GM04503 (cell line): ENCODE measurements at places on chromosomes 1 and 21.
A peak's percentile ranks its signal among the peaks of the same experiment; 100 is the strongest.

DNA sequence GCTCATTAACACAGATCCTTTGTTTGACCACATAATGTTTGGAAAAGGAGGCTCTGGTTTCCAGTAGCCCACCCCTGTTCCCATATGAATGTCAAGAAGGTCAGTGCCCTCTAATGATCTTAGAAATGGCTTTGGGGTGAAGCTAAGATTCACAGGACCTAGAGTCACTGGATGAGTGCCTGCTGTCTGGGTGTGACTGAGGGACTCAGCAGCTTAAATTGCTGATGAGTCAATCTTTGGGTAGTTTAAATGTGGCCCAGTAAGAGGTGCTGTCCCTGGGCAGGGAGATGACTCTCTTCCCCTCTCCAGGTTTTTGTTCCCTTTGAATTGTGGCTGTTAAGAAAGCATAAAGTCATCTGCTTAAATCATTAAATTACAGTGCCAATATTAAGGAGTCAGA lies 50.6 kb downstream of the L1TD1 start:
- DNase-seq = no peak

- DNase-seq = no peak
Observed at GRCh38 chr1:158407092-158407491, 7.8 kb upstream of the OR10T2 start.

DNA sequence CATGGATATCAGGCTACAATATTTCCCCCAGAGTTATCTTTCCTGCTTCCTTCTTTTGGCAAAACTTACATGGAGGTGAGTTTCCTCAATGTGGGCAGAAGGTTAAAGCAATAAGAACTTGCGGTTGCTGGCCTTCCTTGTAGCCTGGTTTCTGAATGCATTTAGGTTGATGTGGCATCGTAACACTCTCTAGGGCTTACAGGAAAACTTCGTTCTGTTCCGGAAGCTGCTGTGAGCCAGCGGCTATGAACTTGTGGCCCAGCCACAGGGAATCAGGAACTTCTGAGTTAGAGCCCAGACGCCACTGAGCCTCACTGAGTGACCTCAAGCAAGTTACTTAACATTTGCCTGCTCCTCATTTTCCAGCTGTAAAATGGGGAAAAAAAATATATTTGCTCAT lies 623.4 kb upstream of the ADAMTS5 start:
- DNase-seq = peak; percentile 87

- DNase-seq = peak; percentile 98
Observed at GRCh38 chr1:206503591-206504362, 3.6 kb upstream of the RASSF5 start.

DNA sequence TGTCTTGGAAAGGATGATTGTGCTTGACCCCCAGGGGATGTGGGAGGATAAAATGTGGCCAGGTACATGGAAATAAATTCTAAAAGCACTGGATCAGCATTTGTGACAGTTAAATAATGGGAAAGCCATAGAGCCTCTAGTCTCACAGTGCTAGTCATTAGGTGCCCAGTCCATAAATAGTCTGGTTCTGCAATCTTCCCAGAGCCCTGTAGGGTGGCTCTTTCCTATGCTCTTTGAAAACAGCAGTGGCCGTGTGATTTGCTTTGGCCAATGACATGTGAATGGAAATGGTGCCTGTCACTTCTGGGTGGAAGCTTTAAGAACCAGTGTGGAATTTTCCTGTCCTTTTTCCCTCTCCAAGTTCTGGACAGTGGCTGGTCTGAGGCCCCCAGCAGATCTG lies 113.2 kb downstream of the TRABD2B start:
- DNase-seq = no peak

DNA sequence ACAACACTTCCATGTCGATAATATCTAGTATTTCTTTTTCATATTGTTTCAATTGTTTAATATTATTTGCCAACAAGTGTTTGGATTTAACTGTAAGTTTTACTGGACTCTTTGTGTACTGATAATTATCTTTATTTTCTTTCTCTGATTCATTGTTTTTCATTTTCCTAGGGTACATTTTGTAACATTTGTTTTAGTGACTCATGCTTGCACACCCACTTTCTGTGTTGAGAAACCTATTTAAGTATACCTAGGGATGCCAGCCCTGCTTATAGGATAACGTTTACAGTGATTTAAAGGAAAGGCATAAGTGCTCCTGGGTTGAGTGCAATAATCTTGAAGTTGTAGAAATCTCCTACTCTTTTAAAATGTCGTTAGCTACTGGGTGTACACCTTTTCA lies 1386.0 kb upstream of the ADGRL4 start:
- DNase-seq = no peak

GRCh38 chr1:21299780-21300395 lies 9.6 kb upstream of the ECE1 start:
- no peak for DNase-seq

GRCh38 chr1:151984313-151984956 lies 9.2 kb downstream of the S100A10 start:
- DNase-seq = no peak

GRCh38 chr1:11714831-11715575 lies 20.9 kb upstream of the AGTRAP start:
- DNase-seq = no peak

- DNase-seq = no peak
Observed at GRCh38 chr1:107829036-107829770, 135.8 kb downstream of the VAV3 start.

- DNase-seq = no peak
Observed at GRCh38 chr1:157505481-157506272, 46.6 kb downstream of the FCRL5 start.

DNA sequence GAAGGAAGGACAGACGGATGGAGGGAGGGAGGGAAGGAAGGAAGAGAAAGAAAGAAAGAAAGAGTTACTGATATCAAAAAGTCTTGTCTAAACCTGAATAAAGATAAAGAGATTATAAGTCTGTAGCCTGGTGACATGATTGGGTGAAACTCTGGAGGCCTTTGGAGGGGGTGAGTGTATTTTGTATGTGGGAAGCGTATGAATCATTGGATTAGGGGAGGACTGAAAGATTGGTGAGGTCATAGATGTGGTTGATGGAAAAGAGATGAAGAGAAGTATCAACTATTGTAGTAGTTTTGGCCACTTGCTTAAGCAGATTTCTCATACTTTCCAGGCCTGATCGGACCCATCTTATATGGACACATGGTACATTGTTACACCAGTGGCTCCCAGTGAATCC lies 11.5 kb upstream of the KCNJ6 start:
- DNase-seq = no peak

DNA sequence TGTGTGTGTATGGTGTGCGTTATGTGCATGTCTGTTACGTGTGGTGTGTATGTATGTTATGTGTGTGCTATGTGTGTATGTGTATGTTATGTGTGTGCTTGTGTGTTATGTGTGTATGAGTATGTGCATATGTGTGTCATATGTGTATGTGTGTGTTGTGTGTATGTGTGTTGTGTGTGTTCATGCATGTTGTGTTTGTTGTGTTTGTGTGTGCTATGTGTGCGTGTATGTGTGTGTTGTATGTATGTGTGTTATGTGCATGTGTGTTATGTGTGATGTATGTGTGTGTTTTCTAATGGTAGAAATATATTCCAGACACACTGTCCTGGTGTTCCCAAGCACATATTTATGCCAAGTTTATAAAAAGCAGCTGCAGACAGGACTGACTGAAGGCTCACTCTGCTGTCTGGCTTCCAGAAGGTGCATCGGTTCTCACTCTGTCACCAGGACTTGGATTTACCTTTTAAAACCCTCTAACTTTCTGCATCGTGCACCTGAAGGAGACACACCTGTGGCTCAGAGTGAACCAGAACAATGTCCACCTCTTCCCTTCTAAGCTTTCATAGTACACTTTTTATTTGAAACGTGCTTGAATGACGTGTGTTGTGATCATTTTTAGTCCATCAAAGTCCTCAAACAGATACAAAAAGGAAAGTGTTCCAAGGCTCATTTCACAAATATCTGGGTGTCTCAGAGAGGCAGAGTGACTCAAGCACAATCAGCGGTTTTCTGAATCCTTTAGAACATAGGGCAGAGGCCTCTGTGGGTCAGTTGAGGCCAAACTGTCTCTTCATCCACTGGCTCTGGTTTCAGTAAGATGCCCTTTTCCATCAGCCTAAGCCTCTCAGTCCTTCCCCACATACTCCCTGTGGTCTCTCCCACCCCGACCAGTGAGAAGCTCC lies 49.9 kb downstream of the TOMM20 start:
- DNase-seq = peak; percentile 53

DNA sequence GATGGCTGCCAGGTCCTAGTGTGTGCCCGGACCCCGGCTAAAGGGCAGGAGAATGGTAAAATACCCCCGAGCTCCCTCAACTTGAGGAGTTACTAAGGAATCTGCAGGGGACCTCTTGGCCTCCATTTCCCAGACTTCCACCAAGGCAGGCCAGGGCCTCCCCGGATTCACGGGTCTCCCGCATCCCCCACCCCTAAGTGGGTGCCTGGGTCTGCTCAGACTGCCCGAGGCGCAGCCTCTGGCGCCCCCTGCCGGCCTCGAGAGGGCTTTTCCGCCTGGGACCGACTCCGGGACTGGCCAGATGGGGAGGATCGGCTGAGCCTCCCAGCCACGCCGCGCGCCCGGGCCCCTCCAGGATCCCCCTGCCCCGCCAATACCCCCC lies 1.7 kb downstream of the PLEKHG5 start:
- DNase-seq = no peak

- no peak for DNase-seq
Observed at GRCh38 chr1:213977486-213977842, 10.3 kb upstream of the PROX1 start.

GRCh38 chr1:17780916-17781315 lies 25.8 kb downstream of the ACTL8 start:
- DNase-seq = no peak

- no peak for DNase-seq
Observed at GRCh38 chr1:174800876-174801275, 198.9 kb upstream of the CACYBP start.

GRCh38 chr1:59422921-59423575 lies 126.2 kb downstream of the FGGY start:
- DNase-seq = no peak

- DNase-seq = peak; percentile 48
Observed at GRCh38 chr1:204323887-204324286, 35.8 kb downstream of the PLEKHA6 start.

DNA sequence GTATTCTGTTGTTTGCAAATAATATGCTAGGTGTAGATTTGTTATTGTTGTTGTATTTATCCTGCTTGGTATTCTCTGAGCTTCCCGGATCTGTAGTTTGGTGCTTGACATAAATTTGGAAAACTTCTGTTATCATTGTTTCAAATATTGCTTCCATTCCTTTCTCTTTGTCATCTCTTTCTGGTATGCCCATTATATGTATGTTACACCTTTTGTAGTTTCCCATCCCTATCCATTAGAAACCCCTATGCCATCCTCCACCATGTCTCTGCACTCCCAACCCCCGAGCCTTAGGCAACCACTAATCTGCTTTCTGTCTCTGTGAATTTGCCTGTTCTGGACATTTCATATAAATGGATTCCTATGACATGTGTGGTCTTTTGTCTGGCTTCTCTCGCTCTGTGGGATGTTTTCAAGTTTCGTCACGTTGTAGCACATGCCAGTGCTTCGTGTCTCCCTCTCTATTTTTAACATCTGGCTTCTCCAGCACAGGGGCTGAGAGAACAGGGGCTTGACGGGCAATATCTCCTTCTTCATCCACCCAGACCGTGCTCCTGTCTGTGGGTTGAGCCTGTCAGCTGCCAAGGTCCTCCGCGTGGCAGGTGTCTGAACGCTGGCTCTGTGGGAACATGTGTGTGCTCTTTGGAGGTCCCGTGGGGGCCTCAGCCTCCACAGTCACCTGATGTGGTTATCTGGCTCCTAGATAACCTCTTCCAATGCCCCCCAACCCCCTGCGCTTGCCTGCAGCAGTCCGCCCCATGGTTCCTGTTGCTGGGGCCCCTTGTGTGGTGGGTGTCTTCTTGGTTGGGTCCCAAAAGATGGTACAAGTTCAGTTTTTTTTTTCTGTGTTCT lies 32.8 kb upstream of the MAN1C1 start:
- no peak for DNase-seq

DNA sequence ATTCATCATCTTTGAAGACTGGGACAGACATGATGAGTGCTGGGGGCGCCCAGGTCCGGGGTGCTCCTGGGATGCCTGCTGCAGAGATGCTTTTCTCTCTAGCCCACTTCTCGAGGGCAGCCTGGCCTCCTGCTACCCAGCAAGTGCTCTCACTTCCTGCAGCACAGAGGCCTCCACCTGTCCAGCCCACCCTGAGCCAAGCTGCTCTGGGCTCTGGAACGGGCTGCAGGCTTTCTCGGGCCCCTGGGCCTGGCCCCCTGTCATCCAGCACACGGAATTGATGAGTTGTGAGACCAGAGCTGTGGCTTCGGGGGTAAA lies 469.5 kb upstream of the VAMP3 start:
- no peak for DNase-seq

GRCh38 chr21:29018540-29018939 lies 609 bp downstream of the RWDD2B start:
- DNase-seq = no peak

- no peak for DNase-seq
Observed at GRCh38 chr1:200776949-200777348, 38.3 kb downstream of the CAMSAP2 start.

- no peak for DNase-seq
Observed at GRCh38 chr1:25623007-25623406, 6.4 kb downstream of the MAN1C1 start.

- no peak for DNase-seq
Observed at GRCh38 chr1:9653491-9654050, 2.0 kb downstream of the PIK3CD start.

DNA sequence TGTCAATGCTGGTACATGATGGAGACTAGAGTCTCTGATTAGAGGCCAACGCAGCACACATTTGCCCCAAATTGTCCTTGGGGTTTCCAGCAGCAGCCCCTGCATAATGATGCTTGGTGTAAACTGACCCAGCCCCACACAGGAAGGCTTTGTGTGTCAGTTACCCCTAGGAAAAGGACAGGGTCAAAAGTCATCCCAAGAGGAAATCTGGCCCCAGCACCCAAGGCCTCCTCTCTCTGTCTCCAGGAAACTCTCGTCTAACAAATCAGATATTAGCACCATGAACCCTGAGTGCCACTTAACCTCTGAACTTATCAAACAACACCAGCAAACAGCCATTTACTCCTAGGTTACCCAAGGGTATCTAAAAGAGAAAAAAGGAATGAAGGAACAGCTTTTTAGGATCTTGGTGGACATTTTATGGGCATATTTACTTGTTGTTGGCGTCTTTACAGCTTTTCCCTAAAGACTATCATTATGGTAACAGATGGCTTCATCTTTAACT lies 84.5 kb downstream of the PSMG1 start:
- no peak for DNase-seq

GRCh38 chr1:2091611-2092604 lies 41.7 kb downstream of the PRKCZ start:
- DNase-seq = no peak

- DNase-seq = no peak
Observed at GRCh38 chr1:71766748-71767147, 515.6 kb downstream of the NEGR1 start.

GRCh38 chr1:117237726-117238381 lies 27.1 kb upstream of the VTCN1 start:
- no peak for DNase-seq
